T-helper 22 cell (primary cell): ENCODE measurements at places on chromosomes 11 and 22.
A peak's percentile ranks its signal among the peaks of the same experiment; 100 is the strongest.

DNA sequence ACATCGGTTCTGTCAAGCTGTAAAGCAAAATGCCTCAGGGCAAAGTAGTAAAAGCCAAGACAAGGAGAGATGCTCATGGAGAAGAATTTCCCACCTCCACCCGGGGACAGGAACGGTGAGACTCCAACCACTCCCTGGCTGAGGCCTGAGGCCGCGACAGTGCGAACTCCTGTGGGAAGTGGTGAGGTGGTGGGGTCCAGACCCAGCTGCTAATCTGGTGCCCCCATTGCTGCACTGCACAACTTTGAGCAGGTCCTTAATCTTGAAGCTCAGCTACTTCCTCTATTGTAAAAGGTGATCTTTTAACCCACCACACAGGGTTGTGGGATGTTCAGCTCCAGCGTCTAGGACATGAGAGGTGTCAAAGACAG lies 83.9 kb downstream of the ZC3H12C start:
- no peak for DNase-seq

- DNase-seq, result peak; percentile 1
Measured at GRCh38 chr22:32473388-32473952, 1.1 kb upstream of the FBXO7 start.

DNA sequence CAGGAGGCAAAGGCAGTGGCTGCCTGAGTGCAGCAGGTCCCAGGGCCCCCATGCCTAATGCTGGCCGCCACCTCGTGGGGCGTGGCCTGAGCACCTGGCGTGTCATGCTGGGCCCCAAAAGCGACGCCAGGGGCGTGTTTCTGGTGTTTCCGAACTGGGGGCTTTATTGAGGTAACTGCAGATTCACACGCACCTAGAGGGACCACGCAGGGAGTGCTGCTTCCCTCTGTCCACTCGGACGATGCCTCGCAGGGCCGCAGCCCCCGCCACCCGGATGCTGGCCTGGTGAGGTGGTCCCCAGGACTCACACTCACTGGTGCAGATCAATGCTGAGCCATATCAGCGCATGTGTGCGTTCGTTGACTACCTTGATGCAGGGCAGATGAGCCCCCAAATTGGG lies 736.2 kb downstream of the BRD1 start:
- no peak for DNase-seq

GRCh38 chr22:19599626-19600243 lies 75.5 kb upstream of the CLDN5 start:
- no peak for DNase-seq

DNA sequence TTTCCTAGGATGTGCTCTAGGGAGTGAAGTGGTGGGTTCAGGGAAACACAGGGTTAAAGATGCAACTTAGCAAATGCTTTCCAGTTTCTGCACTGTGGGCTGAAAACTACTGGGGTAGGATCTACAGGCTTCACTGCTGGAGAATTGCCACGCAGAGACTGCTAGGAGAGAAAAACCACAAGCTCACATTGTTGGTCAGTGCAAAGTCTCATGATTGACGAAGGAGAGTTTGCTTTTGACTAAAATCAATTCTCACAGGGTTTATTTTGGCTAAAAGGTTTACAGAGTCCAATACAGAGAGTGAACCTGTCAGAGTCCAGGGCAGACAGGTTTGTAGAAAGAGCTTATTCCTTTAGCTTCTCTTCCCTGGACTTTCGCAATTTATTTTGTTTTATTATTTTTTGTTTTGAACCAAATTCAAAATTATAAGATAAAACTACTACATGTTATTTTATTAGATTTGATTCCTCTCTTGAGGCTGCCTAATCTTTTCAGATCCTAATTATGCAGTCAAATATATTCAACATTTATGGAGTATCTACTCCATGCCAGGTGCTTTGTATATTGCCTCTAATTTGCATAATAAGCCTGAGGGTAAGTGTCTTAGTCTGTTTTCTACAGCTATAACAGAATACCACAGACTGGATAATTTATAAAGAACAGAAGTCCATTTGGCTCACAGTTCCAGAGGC lies 64.7 kb downstream of the MTNR1B start:
- DNase-seq, result no peak

DNA sequence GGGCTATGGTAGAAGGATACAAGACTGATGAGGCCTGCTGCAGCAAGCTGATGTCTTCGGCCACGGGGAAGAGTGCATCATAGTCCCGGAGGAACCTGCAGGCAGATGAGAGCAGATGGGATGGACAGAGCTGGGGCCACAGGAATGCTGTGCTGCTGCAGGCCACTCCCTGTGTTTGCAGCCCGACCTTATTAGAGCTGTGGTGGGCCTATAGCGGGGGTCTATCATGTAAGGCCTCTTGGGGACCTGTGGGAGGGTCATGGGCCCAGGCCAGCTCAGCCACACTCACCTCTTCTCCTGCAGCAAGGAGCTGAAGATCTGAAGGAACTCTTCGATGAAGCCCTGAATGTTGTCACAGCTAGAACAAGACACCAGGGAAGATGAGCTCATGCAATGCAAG lies 31.9 kb downstream of the ASCC2 start:
- DNase-seq, result no peak

DNA sequence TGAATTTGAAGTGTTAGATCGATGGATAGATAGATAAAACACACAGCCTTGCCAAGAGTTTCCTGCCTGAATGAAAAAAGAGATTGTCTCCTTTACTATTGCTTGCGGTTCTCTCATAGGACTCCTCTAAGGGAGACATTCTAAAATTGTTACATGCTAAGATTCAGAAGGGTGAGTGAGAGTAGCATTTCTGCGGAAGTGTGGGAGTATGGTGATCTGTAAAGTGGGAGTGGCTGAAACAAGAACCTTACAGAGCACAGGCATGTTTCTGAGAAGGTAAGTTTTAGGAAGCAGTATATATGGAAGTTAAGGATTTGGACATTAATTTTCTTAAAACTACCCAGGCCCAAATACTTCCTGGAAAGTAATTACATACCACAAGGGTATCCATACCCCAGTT lies 139.6 kb downstream of the TRIM44 start:
- DNase-seq, result no peak

GRCh38 chr11:62553080-62553838 lies 6.7 kb upstream of the AHNAK start:
- no peak for DNase-seq

- no peak for DNase-seq
Measured at GRCh38 chr22:47318041-47318737, 555.7 kb downstream of the TBC1D22A start.

DNA sequence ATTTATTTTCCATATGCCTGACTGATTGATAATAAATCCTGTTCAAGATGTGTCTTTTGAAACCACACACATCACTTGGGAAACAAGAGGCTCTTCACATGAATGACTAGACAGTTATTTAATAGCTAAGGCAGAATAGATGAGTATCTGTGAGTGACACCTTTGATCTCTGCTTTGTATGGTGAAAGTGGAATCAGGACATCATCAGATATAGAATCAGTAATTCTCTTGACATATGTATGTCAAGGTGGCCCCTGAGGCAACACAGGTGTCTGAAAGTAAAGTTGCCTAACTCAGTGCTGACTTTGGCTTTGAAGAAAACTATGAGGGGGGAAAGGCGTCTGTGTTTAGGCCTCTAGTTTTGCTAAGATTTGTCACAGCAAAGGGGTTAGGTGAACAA lies 11.5 kb upstream of the CASP4 start:
- no peak for DNase-seq

DNA sequence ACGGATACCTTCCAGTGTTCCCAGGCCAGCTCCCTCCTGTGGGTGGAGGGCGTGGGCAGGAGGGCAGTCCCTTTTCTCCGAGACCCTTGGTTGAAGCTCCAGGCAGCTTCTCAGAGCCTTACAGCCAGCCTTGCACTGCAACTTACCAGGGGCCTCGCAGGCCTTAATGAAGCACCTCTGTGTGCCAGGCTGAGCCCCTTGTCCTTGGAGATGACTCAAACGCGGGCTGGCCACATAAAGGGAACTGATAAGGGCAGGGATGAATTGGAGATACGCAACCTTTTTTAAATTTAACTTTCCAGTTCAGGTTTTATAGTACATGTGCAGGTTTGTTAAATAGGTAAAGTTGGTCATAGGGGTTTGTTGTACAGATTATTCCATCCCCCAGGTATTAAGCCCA lies 72.7 kb downstream of the WNT7B start:
- DNase-seq, result no peak
